ENCODE measurements at places on chromosomes 5 and 9.
A peak's percentile ranks its signal among the peaks of the same experiment; 100 is the strongest.

- DNase-seq: no peak
Measured at GRCh38 chr9:15469406-15469805, 41.4 kb downstream of the PSIP1 start.

GRCh38 chr5:42590566-42590965 is 166.1 kb upstream of the CCDC152 start:
- no peak for DNase-seq

DNA sequence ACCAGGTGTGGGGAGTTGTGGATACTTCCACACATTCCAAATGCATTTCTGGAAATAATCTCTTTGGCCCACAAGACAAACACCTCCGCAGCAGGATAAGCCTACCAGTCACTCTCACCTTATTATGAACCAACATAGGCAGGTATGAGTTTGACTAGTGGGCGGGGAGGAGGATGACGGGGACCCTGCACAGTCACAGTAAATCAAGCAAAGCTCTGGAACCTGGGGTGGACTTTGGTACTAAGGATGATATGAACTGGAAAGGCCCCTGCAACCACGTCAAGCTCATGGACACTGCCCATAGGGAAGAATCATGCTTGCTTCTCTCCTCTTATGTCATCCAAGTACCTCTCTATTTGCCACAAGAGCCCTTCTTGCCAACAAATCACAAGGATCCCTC is 259.4 kb downstream of the HSPA4 start:
- no peak for DNase-seq

DNA sequence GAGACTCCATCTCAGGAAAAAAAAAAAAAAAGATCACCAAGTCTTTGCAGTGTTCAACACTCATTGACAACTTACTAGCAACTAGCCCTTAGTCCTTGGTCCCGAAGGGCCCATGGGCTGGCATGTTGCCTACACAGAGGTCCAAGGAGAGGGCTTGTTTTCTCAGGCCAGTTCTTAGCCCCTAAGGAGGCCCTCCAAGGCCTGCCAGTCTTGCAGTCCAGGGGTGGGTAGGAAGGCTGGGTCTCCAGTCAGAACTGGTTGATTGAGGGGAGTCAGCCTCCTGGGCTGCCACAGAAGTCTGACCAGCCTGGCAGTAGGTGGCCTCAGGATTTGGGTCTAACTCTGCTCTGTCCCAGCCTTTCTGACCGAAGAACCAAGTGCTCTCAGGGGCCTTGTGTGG is 32.7 kb downstream of the IER5L start:
- DNase-seq: no peak

DNA sequence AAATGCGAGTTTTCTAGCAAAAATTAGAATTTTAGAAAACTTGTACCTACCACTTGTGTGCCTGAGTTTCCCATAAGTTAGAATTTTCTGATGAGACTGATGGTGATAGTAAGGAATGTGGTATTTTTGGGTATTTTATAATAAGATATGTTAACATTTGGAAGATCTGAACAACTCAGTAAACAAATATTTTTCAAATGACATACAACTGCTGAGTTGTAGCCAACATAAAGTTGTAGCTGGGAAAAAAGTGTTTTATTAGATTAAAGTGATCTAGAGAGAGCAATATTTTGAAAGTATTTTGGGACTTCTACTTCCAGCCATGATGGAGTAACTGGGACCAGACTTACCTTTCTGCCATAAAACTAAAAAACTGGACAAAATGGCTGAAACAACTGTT is 37.9 kb downstream of the GEMIN5 start:
- DNase-seq: no peak

DNA sequence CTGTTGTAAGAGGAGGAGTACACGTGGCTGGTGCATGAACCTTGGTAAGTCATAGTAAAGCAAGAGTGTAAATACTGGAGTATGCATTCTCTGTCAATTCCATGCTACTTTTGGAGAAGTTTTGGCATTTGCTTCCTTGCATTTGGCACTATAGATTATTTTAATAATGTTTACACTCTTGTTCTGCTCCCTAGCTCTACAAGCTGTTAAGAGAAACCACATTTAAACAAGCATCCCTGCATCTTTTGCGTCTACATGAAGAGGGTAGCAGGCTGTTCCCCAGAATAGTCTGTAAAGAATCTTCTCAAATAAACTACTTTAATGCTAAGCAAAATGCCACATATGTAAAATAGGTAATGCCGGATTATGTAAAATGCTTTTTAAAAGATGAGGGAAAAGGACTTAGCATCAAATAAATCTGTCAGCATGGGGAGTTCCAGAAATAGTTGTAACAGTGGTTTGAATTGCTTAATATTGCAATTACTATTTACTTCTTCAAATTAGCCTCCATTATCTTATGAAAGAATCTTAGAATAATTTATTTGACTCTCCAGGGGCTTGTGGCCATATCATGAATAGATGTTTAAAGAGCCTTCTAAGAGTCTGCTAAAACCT is 2127.3 kb upstream of the WWC1 start:
- DNase-seq: no peak

DNA sequence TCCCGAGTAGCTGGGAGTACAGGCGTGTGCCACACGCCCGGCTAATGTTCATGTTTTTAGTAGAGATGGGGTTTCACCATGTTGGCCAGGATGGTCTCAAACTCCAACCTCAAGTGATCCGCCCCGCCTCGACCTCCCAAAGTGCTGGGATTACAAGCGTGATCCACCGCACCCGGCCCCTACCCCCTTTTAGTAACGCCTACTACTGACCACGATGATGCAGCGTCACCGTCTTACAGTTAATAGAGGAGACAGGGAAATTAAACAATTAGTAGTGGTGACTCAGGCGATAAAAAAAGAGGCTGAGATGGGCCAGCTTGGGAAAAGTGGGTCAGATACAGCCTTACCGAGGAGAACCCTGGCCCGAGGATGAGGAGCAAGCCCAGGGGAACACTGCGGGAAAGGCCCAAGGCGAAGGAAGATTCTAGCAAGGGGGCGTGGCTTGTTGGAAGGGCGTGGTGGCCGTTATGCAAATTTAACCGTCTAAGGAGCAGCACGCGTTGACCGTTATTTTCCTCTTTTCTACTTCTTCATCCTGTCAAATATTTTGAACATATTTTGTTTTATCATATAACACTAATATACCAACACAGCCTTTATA is 1.6 kb upstream of the SETX start:
- no peak for DNase-seq

DNA sequence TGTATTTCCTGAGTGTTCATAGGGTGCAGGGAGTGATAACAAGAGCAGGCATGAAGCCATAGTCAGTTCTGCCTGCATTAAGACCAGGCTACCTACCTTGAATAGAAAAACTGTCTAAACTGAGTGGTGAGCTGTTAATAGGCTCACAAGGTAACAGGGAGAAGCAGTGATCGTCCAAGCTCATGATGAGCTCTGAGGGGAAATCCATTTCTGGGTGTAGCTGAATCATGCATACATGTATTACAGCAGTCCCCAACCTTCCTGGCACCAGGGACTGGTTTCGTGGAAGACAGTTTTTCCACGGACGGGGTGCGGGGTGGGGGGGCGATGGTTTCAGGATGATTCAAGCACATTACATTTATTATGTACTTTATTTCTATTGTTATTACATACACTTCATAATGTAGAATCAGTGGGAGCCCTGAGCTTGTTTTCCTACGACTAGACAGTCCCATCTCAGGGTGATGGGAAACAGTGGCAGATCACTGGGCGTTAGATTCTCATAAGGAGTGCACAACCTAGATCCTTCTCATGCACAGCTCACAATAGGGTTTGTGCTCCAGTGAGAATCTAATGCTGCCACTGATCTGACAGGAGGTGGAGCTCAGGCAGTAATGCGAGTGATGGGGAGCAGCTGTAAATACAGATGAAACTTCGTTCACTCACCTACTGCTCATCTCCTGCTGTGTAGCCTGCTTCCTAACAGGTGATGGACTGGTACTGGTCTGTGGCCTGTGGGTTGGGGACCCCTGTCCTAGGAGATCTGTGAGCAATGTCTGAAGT is 100.0 kb upstream of the IL6ST start:
- DNase-seq: no peak

DNA sequence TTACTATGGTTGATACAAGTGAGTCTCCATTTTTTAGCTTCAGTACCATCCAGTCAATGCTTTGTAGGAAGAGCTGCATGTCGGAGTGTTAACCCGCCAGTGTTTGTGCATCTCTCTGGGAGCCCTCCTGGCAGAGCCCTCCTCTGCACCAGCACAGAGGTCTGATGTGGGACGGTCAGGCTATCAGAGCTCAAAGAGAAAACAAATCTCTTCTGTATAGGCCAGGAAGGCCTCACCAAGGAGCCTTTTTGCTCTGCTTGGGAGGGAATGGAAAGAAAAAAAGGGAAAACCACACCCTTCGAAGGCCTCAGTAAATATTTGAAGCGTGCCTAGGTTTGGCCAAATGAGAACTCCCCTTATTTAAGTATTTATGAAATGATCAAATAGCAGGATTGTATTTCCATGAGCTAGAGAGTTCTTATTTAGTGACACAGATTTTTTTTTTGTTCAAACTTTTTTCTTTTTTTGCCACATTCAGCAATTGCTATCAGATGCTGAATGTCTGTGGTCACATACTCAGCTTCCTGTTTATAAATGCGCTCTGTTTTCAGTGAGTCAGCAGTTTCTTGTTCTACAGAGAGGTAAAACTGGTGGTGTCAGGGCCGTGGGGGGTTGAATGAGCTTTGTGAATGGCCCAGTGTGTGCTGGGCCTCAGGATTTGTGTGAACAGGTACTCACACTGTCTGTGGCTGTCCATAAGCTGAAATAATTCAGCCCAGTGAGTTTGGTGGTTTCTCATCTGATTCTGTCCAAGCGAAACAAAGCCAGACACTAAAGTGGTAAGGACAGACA is 226.6 kb downstream of the SNX18 start:
- DNase-seq: peak; percentile 74

DNA sequence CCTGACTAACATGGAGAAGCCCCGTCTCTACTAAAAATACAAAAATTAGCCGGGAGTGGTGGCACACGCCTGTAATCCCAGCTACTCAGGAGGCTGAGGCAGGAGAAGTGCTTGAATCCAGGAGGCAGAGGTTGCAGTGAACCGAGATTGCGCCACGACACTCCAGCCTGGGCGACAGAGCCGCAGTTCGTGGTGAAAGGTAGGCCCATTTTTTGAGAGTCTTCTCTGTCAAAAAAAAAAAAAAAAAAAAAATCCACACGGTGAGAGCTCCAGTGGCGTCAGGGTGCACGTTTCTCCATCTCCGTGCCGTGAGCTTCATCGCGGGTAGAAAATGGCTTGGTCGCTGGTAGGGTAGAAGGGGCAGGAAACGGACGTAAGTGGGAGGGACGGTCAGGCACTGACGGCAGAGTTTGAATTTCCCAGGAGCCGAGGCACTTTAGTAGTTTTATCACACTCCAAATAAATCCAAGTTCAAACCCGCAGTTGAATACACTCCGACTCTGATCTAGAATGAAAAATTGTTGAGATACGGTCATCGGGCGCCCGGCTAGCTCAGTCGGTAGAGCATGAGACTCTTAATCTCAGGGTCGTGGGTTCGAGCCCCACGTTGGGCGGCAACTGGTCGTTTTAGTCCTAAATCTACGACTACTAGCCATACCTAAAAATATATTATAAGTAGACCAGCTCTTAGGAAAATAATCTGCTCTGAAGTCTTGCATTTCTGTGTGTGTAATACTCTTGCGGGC is 2.4 kb upstream of the TRIM7 start:
- DNase-seq: no peak

- DNase-seq: no peak
Measured at GRCh38 chr9:135552698-135553171, 6.8 kb downstream of the OBP2A start.

DNA sequence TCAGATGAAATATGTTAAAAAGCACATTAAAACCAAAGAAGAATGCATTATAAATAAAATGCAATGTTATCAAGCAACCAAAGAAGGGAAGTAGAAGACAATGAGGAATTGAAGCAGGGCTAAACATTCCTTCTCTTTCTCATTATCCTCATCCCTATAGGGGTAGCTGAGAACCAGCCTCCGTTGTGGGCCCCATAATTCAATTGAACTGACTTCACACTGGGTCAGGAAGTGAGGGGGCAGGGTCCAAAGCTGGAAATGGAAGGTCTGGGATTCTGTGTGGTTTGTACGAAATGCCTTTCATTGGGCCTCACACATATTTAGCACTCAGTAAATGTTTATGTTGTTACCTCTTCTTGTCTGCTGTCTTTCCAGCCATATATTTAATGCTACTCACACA is 220.4 kb upstream of the CD180 start:
- no peak for DNase-seq

DNA sequence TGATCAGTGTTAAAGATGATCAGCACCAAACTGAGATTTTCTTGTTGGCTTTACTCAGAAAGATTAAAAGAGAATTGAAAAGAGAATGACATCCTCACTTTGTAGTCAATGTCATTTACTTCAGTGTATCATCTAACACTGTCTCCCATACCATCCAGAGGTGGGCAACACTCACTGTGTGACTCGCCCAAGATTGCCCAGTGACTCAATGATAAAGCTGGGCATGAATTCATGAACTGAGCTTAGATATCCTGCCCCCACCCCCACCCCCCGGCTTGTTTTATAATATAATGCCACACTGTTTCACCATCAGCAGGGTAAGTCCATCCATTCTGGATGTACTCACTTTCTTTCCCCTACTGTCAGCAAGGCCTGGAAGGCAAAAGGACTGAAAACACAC is 242.2 kb downstream of the FAM114A2 start:
- DNase-seq: no peak

DNA sequence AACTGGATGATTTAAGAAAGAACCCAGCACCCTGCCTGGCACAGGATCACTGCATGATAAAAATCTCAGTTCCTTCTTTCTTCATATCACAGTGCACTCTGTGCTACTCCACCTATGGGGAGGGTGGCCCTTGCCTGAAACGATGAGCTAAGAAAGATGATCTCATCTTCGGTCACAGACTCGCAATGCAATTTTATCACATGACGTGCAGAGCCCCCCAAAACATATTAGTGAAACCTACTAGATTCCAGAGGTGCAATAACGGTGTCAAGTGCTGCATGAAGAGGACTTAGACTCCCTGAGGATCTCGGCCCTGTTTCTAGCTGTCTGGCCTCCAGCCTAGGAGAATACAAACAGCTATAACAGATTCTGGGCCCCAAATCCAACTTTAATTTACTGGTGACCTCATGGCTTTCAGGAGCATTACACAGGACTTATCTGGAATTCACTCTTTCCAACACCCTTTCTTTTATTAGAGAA is 104.0 kb downstream of the EBF1 start:
- no peak for DNase-seq

DNA sequence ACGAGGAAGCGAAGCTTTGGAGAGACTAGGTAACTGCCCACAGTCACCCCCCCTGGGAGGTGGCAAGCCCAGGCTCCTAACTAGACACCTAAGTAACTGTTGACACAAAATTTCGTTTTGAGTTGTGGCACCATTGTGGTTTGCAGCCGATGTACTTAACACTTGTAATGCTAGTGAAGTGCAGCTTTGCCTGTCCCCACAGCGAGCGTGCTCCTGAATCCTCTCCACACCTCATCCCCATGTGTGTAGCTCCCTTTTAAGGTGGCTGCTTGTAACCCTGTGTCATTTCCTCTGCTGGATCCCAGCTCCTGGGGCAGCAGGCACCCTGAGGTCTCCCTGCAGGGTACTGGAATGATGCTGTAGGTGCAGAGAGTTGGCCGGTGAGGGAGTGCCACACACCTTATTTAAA is 114.9 kb downstream of the TRIO start:
- no peak for DNase-seq

- no peak for DNase-seq
Measured at GRCh38 chr9:36934478-36935065, 99.5 kb downstream of the PAX5 start.

Measured in esophagus muscularis mucosa (tissue), 4 donors.